ENCODE measurements at places on chromosomes 4 and X. TPM values are rescaled to one million over a fixed set of nuclear protein-coding genes. Genes with fewer than 3 reads are reported as not detected.

- DNase-seq, result no peak
Observed at GRCh38 chr4:64715741-64716140, 306.5 kb upstream of the TECRL start.

- peak; percentile 82 for DNase-seq
Observed at GRCh38 chrX:39896951-39897740, 200.6 kb downstream of the BCOR start.

DNA sequence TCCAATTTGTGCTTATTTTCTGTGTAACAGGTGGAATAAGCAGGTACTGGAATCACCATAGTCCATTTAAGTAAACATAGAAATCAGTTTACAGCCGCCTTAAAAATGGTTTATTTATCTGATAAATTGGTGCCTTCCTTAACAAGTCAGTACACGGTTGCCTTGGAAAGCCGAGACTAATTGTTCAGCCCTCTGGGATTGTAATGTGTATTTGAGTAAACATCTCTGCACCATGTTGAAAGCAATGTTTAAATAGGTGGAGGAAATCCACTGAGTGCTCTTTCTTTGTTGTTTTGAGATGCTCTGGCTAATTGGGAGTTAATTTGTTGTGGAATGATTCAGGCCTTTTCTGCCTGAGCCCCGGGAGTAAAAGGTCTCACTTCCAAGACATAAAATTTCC is 45.7 kb upstream of the ADRA2C start:
- no peak for DNase-seq

DNA sequence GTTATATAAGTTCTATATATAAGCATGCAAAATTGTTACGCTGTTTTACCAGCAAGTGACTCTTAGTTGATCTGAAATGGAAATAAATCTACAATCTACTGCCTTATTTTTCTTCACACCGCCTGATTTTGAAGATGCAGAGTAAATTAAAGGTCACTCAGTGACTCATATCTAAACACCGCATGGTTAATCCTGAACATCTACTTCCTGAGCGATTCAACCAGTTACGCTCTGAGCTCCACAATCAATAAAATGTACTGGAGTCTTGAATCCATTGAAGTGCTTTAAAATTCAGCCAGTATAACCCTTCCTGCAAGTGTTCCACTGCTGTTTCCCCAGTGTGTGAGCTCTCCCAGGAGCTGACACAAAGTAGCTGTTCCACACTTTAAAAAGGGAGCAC is 192.8 kb downstream of the SLC7A11 start:
- peak; percentile 55 for DNase-seq

- DNase-seq, result peak; percentile 83
Observed at GRCh38 chr4:76589872-76590797, 155.1 kb downstream of the SHROOM3 start.

- DNase-seq, result no peak
Observed at GRCh38 chr4:80053140-80053910, 19.7 kb downstream of the ANTXR2 start.

DNA sequence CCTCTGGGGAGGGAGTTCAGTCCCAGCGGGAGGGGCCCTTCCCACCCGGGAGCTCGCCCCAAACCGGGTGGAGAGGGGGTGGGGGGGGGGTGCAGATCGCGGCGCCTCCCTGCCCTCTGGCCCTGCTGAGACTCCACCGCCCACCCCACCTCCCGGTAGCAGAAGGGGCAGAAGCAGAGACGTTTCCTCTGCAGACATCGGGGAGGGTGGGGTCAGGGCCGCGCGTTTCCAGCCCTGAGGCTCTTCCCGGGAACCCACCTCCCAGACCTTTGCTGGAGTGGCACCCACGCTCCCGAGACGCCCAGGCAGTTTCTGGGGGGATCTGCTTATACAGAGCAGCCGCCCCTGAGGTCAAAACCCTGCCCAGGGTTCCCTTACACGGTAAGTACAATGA is 30.2 kb downstream of the CPLX1 start:
- DNase-seq, result no peak

DNA sequence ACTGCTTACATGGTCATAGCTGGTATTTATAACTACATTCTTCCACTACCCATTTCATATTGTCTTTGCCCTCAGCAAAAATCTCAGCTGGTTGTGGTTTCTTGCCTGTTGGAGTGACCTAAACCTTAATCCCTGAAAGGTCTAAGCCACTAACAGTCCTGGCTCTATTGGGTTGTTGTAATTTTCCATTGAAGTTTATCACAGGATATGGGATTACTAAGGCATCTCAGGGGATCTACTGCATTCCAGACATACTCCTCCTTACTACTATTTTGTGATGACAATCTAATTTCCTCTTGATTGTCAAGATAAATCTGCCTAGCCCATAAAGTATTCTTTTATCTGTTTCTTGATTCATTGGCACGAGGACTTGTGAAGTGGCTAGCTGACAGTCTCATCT is 6.2 kb upstream of the OSTC start:
- peak; percentile 54 for DNase-seq

- DNase-seq, result peak; percentile 85
Observed at GRCh38 chr4:176575141-176575730, 217.5 kb downstream of the VEGFC start.

Gene PASD1
- not detected for polyA plus RNA-seq

Gene CXCL10
- polyA plus RNA-seq, result not detected

Measured in fibroblast of lung (primary cell).